ENCODE measurements at places on chromosomes 2 and 18. TPM values are rescaled to one million over a fixed set of nuclear protein-coding genes. Genes with fewer than 3 reads are reported as not detected.

MC5R gene
- not detected for total RNA-seq

CPSF3 gene
- 47.8 TPM for total RNA-seq

HOXD12 gene
- not detected for total RNA-seq

USP37 gene
- 25.6 TPM for total RNA-seq

SERPINB5 gene
- not detected for total RNA-seq

CHMP3 gene
- total RNA-seq, result 58.8 TPM

OXER1 gene
- not detected for total RNA-seq

CAPN14 gene
- not detected for total RNA-seq

RIT2 gene
- not detected for total RNA-seq

FMNL2 gene
- total RNA-seq, result 16.3 TPM

CSRNP3 gene
- not detected for total RNA-seq

PLEKHH2 gene
- 2.1 TPM for total RNA-seq

ELOA2 gene
- total RNA-seq, result not detected

MAL gene
- total RNA-seq, result not detected

DSG1 gene
- total RNA-seq, result not detected

ACVR1 gene
- 1.9 TPM for total RNA-seq

SP140L gene
- total RNA-seq, result 0.07 TPM

FEV gene
- total RNA-seq, result not detected

SP5 gene
- not detected for total RNA-seq

All from G401 (cell line).